NCI-H2081 treated with DMSO at 0.1 percent for 48 hours (cell line): ENCODE measurements at places on chromosomes 6 and 20.
A peak's percentile ranks its signal among the peaks of the same experiment; 100 is the strongest.

- no peak for DNase-seq
These were observed 133.4 kb downstream of the OR2B2 start for GRCh38 chr6:27778625-27779417.

DNA sequence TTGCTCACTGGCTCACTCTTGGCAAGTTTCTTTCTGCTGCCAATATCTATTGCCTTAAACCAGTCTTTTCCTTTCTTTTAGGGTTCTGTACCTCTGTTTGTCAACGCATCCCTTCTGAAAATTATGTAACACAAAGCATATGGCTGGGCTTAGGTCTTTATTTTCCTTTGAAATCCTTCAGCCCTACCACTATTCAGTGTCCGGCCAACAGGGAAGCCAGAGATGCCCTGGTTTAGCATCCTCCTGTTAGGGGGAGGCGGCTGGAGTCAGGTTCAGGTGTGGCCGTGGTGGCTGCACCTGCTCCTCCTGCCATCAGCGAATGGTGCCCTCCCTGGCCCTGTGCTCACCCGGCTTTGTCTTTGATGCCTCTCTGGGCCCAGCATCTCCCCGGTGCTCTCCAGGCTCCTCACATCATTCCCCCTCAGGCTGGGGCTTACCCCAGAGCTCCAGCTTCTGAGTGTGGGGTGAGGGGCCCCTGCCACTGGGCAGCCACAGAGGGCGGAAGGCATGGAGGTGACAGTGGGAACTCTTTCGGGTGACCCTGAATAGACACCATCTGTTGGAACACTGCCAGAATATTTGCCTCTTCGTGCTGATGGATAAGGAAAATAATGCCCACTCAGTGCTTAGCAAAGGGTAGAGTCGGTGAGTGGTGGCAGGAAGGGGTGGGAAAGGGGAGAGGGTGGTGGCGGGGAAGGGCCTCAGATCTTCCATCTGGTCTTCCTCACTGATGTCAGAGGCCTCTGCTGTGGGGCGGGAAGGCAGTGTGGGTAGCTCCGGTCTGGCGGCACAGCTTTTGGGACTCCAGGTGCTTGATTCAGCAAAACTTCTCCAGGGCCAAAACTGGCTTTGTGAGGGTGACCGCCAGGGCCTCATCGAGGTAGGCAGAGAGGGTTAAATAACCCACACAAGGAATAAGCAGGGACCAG lies 97.2 kb downstream of the DACT2 start:
- no peak for DNase-seq

- DNase-seq: no peak
These were observed 10.1 kb upstream of the PYGB start for GRCh38 chr20:25237610-25238318.

DNA sequence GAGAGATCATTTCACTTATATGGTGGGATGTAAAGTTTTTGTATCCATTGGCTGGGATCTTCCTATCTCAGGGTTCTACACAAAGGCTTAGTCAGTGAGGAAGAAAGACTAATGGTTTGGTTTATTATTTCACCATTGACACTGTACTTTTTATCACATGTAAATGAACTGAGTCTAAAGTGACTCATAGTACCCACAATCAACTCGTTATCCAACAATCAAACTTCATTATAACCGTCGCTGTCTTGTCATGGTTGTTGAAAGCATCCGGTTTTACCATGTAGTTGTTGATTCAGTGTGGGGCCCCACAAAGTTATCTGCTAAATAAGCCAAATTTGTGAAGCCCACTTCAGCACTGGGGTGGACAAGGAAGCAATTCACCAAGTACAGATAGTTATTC lies 55.8 kb upstream of the MTRF1L start:
- no peak for DNase-seq

DNA sequence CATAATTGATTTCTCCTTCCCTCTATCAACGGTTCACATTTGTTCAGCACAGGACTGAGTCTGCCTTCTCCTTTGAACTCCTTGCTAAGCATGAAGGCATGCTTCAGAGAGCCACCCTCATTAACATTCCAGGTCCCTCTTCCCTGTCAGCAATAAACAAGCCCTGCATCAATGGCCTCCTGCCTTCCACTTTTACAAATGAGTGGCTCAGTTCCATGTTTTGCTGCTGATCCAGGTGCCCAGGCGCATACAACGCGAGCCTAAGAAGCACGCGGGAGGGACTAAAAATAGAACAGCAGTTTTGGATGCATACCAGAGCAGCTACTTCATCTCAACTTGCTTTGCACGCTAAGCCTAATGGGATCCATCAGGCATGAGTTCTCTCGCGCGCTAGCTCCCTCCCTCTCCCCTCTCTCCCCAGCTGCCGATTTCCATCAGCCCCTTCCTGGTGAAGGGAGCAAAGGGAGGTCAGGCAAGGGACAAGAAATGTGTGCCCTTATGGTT lies 53.4 kb downstream of the TRAF3IP2 start:
- DNase-seq: peak; percentile 79

DNA sequence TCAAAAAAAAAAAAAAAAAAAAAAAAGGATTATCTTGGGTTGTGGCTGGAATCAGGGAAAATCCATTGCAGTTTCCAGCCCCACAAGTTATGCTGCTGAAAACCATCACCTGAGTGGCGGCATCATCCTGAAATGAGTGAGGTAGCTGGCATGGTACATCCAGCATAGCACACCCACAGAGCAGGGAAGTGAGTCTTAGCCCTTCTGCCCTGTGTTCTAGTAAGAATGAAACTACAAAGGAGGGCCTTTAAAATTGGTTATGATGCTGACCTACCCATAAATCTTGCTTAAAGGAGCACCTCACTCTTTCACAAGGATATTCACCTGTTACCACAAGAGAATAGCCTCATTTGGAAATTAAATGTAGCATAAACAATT lies 119.2 kb downstream of the NFATC2 start:
- no peak for DNase-seq

DNA sequence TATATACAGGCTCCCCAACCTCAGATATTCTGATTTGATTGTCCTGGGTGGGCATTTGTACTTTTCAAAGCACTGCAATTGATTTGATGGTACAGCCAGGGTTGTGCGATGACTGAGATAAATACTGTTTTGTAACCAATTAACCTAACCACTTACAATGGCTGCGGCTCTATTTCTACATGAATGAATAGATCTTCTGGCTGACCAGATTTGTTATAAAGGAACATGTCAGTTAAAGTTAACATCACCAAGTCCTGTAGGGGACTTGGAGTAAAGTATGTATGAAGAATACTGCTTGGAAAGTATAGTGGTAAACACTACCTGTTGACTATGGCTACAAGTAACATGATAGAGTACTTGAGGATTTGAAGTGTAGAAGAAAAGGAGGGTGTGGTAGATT lies 369.2 kb upstream of the JAG1 start:
- no peak for DNase-seq
